Stimulated activated CD8-positive, alpha-beta memory T cell treated with anti-CD3 and anti-CD28 coated beads, Interleukin-12 subunit alpha, Interleukin-12 subunit beta, amount 100 ng/mL, for 1 hour (primary cell): ENCODE measurements at places on chromosomes 4 and X.

DNA sequence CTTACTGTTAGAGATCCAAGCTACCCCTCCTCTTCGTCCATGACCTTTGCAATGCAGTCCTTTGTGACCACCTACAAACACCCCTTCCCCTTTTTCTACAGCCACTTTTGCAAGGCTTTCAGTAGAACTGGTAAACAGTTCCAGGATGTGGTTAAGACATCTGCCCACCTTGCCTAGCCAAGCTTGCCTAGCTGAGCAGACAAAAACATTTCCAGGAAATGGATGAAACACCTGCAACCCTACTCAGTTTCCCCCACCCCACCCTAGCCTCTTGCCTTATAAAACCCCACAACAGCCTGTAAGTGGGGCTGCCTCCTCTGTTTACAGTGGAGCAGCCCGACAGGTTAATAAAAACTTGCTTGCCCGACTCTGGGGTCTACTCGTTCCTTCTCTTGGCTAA lies 133.8 kb downstream of the ZC4H2 start:
- DNase-seq: no peak

DNA sequence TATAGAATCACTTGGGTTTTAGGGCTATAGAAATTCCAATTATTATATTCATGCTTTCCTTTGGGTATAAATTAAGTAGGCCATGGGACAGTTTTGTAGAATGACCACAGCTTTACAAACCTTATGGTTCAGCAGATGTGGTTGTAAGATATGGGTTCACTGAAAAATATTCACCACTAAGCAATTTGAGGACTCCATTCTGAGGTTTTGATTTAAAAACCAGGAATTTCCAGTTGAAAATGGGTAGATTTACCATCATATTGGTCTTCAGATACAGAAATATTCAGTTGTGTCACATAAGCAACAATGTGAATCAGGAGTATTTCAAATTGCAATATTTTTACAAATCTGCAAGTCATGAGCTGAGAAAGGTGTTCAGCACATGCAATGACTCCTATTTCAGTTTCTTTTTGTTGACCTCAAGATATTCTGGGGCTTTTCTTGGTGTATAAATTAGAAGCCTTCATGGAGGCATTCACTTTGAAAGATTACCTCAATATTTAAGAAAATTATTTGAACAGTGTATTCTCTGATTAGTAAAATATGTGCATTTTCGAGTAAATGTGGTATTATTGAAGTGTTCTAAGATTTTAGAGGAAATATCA lies 218.4 kb upstream of the HCCS start:
- no peak for DNase-seq

DNA sequence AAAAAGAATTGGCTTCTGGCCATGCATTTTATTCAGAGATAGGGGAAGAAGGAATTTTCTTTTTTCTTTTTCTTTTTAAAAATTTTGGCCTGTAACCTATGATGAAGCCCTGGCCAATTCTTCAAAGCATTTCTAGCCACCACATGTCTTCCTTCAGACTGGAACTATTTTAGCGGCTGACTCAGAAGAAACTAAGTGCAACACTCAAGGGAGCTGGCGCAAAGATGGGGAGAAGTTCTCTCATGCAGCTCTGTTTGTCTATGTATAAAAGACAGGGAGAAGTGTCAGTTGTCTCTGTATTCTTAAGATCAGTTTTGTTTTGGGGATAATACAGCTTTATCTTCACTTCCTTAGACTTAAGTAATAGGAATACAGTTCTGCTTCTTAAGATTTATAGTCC lies 46.1 kb downstream of the MBNL3 start:
- no peak for DNase-seq

DNA sequence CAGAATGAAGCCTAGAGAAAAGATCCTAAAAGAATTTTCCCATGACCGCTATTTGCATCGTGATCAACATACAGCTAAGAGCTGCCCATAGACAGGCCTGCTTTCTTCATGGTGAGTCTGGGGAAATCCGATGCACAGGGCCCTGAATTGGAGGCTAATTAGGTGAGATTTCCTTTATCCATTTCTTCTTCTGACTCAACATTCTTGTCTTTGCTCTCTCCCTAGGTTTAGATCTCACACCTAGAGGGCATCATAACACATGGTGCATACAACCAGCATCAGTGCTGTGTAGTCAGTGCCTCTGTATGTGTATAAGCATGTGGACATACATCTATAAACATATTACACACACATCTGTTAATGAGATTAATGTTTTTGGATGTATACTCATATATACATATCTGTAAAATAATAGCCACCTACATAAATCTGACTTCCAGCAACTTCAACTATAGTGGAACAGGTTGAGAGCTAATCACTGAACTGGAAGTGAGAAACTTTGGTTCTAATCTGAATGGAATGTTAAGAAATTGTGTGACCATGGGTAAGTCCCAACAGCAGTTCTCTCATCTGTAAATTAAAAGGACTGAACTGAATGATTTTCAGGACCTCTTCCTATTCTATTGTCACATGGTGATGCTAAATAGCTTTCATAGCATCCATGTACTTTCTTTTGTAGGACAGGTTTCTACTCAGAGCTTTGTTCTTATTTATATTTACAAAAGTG lies 17.5 kb downstream of the GATB start:
- DNase-seq: no peak

- no peak for DNase-seq
Observed at GRCh38 chr4:118033148-118034052, 886 bp upstream of the NDST3 start.

GRCh38 chr4:36476135-36476534 lies 194.7 kb downstream of the DTHD1 start:
- DNase-seq: no peak

DNA sequence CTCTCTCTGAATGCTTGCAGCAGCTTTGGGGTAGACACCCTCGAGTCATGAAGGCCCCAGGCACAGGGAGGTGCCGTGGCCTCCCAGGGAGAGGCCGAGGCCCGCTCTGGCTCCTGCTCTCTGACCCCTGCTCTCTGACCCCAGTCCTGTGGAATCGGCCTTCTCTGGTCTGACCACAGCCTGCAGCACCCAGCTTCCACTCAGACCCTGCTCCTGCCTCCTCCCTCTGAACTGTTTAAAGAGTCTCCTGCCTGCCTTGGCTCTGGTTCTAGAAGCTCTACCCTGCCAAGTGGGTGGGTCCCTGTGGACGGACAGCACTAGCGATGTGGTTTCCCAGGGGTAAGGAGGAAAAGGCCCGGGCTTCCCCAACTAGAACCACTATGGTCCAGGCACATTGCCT lies 78.2 kb upstream of the TMEM150C start:
- DNase-seq: no peak

GRCh38 chrX:152821145-152821765 lies 9.3 kb downstream of the CETN2 start:
- no peak for DNase-seq

GRCh38 chr4:112910109-112910736 lies 139.2 kb upstream of the ANK2 start:
- DNase-seq: no peak

- DNase-seq: no peak
Observed at GRCh38 chr4:24858550-24858949, 54.3 kb downstream of the CCDC149 start.
